ENCODE measurements at places on chromosomes 11 and 22.

DNA sequence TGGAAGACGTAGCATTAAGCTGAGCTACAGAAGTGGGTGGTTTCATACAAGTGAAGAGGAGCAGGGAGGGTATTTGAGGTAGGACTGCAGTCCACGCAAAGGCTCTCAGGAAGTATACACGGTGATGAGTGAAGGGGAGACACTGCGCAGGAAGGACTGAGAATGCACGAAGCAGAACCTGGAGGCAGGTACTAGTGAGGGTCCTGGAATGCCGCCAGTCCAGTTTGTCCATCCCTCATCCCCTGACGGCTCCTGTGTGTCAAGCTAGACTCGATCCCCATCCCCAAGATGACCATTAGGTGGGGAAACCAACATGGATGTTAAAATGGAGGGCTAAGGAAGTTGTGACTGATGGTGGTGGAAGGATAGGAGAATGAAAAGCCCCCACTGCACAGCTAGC is 23.8 kb downstream of the ART5 start:
- no peak for DNase-seq

GRCh38 chr11:96126917-96127595 is 203.1 kb upstream of the MTMR2 start:
- no peak for DNase-seq

DNA sequence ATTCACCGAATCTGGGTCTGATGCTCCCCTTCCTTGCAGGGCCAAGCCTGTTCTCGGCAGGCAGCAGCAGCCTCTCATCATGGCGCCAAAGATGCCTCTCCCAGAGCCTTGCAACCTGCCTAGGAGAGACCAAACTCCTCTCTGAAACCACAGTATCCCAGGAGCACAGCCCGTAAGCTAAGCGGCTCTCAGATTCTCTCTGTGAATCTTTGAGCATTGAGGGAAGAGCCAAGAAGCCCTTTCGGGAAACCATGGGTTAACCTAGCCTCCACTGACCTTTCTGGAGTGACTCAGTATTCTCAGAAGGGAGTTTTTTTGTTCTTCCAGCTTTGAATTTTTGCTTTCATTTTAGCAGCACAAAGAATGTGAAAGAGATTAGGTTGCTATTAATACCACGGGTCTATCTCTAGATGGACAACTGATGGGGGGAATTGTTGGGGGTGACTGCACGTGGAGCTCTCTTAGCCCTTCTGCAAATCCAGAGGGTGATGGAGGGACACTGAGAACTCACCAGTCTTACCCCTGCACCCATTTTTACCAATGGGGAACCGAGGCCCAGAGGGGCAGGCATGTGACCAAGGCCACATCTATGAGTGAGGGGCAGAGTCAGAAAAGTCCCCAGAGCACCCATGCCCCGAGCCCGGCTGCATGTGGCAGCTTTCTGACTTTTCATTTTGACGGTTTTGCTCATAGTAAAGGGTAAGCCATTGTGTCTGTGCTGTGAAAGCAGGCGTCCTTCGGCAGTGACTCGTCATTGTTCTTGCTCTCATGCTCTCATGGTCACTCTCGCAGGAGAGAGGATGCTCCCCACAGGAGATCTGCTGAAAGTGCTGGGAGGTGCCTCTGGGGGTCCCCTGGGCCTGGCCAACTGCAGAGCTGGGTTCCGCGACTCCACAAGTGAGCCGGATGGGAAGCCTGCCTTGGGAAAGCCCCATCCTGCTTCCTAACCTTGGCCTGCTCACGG is 36.0 kb downstream of the IRAG1 start:
- no peak for DNase-seq

- no peak for DNase-seq
These were observed 37.6 kb downstream of the COA4 start for GRCh38 chr11:73839123-73839457.

DNA sequence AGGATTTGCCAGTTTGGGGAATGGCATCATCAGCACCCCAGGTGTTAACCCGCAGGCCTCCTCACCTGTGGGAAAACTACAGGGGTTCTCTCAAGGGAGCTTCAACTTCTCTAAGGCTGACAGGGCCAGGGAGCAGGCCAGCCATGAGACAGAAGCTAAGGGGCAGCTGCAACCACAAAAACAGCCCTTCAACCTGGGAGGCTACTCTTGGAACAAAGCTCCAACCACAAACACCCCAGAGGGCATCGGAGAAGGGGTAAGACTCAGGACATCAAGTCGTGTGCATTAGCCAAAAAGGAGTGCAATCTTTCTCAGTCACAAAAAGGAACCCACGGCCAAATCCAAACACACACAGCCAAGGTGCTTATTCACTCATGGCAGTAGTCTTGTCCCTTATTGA is 103.0 kb downstream of the PLEKHA7 start:
- no peak for DNase-seq

All from cortex of kidney (tissue), 1 donor.